Mucosa of gallbladder (tissue), 1 donor: ENCODE measurements at places on chromosomes 7 and 10. TPM values are rescaled to one million over a fixed set of nuclear protein-coding genes. Genes with fewer than 3 reads are reported as not detected.

- DNase-seq = peak; percentile 67
Observed at GRCh38 chr7:97215556-97215955, 98.1 kb downstream of the SDHAF3 start.

Gene HK1
- total RNA-seq = 70.7 TPM

GRCh38 chr10:80477-81105, 31.5 kb upstream of the TUBB8 start:
- no peak for DNase-seq

Gene NAT16
- not detected for total RNA-seq

Gene PLAC9
- total RNA-seq = 8.5 TPM

- DNase-seq = no peak
Observed at GRCh38 chr7:45882465-45882810, 5.8 kb upstream of the IGFBP1 start.

- no peak for DNase-seq
Observed at GRCh38 chr10:52635651-52636050, 136.9 kb downstream of the MBL2 start.

DNA sequence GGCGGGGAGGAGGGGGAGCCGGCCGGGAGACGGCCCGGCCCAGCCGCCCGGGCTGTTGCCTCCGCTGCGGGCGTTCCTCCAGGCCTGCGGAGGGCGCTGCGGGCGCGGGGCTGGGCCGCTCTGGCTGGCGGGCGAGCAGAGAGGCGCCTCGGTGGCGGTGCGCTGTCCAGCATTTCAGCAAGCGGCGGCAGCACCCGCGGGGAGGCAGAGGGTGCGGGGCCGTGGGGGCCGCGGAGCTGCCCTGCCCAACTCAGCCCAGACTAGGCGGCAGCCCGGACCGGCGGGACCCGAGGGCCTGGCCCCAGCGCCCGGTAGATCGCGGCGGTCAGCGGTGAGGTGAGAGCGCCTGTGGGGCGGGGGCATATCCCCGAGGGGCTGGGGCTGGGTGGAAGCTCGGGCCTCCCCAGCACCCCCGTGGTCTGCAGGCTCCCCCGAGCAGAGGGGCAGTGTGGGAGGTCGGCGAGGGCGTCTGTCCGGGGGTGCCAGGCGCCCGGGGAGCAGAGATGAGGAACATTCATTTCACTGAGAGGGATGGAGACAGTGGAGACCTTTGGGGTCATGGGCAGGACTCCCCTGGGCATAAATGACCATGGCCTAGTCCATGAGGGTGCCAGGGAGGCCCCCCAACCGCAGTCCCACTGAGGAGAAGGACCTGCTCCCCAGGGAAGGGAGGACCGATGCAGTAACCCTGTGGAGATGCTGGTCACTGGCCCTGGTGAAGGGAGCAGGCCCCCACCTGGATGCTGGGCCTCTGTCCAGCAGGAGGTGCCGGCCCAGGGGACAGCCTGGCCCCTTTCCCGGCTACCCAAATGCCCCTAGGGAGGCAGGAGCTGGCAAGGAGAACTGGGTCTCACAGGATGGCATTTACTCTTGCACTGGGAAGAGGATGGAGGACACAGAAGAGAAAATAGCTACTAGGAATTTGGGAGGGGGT, at the start of gene SRRM3:
Gene SRRM3 (plus strand): TSS at position 165 of the 934 bp plus-strand sequence. CDS start 33,171 bp downstream, outside the sequence.
- DNase-seq = peak; percentile 76

DNA sequence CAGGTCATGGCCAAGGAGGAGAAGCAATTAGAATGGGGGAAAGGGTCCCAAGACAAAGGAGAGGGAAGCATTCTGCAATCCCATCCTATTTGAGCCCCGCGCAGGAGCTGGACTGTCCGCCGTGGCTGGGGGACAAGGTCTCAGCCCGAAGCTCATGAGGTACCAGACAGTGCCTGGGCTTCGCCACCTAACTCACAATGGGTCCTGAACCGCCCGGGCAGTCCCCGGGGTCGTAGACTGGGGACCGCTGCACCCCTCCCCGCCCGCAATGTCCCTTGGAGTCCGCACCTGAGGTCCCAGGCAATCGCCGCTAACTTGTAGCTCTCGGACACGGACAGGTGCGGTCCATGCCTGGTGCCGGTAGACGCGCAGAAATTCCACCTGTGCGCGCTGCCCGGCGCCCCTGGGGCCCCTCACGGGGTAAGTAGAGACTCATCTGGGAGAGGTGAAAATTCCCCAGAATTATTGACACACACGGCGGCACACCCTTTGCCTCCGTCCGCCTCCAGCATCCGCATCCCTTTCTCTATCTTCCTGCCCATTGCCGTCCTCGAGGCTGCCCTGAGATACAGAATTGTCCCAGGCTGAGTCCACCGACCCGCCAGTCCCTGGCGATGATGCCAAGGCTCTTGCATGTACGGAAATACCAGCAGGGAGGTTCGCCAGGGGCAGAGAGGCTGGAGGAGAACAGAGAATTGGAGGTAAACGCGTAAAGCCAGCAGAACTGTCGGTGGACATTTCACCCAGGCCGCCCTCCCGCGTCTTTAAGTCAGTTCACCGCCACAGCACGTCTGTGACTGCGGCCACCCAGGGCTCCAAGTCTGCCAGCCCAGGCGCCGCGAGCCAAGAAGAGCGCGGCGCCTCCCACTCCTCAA, 1.8 kb downstream of the CHRM2 start:
- no peak for DNase-seq
